ENCODE measurements at places on chromosomes 11 and 22.

DNA sequence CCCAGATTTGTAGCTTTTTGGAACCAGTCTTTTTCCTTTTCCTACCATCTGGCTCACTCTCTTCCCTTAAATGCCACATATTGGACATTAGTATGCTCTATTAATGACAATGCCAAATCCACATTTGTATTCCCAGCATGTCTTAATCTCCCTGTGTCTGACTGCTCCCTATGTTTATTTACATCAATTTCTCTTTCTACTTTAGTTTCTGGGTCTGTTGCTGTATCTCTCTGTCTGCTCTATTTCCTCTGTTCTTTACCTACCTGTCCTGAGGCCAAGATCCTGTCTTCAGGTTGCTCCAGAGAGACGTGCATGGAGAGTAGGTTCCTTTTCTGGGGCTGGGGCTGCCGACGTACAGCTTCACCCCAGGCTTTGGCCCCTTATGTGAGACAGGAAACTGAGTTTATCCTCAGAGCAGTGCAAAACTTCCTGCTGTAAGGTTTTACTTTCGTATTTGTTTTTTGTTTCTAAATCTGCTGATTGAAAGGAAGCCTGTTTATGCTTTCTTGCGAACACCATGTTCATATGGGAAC, 25.6 kb downstream of the OR2AG2 start:
- DNase-seq: peak; percentile 24

DNA sequence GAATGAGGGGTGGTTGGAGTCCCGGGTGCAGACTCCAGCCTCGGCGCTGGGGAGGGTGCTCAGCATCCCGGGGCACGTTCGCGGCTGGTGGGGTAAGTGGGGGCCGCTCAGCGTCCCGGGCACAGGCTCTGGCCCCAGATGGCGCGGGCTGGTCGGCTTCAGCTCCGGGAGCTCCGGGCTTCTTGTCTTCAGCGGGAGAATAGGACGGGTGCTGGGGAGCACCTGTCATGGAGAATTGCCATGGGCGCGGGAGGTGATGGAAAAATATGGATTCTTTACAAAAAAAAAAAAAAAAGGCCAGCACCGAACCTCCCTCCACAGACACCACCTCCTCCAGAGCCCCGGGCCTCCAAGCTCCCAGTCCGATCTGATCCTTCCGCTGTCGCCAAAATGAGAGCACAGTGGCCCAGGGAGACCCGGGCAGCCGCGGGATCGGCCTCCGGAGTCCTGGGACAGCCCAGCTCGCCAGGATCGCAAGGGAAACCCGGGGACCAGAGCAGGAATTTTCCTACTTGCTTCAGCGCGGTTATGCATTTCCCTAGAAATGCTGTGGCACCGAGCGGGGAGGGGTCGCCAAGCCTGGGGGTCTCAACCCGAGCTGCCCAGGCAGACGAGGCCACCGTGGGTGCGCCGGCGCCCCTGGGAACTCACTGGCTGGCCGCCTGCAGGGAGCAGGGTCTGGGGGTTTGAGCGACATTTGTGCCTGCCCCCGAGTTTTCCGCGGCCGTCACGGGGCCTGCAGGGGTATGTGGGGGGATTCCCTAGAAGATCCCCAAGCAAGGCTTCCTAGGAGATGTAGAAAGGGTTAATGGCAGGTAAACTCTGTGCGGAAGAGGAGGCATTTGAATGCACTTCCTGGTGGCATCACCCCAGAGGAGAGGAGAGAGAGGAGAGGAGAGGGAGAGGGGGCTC, 1336.9 kb downstream of the BRD1 start:
- no peak for DNase-seq

DNA sequence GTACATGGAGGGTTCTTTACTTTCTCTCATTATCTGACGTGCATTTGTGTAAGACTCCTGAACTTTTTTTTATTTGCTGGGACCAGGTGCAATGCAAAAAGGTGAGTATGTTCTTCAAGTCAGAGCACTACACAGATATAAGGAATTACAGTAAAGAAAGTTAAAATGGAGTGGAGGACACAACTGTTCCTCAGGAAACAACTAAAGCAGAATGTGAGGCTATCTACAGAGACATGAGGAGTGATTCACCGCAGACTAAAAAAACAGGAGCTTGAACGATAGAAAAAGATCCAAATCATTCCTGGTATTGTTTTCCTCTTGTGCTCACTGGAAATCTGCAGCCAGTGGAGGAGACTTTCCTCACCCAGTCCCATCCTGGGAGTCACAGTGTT, 106.2 kb downstream of the ABTB2 start:
- DNase-seq: no peak

DNA sequence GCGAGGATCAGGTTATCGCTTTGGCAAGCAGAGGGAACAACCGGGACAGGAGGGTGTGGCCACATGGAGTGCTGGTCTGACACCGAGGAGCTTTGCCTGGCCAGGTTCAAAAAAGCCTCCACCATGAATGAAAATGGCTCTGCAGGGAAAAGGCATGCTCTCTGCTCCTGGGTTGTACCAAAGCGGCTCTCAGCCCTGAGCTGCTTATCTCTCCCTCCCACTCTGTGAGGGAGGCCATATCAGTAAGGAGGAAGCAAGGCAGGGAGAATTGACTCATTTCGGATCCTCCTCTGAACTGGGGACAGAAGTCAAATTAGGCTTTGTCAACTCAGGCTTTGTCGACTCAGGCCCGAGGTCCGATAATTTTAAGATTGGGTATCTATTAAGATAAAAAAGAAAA, 82.9 kb upstream of the CRTAM start:
- DNase-seq: no peak

- peak; percentile 22 for DNase-seq
These were observed 28.7 kb downstream of the CHRDL2 start for GRCh38 chr11:74702383-74703007.

- no peak for DNase-seq
These were observed 73.1 kb downstream of the ELP4 start for GRCh38 chr11:31582697-31583096.

DNA sequence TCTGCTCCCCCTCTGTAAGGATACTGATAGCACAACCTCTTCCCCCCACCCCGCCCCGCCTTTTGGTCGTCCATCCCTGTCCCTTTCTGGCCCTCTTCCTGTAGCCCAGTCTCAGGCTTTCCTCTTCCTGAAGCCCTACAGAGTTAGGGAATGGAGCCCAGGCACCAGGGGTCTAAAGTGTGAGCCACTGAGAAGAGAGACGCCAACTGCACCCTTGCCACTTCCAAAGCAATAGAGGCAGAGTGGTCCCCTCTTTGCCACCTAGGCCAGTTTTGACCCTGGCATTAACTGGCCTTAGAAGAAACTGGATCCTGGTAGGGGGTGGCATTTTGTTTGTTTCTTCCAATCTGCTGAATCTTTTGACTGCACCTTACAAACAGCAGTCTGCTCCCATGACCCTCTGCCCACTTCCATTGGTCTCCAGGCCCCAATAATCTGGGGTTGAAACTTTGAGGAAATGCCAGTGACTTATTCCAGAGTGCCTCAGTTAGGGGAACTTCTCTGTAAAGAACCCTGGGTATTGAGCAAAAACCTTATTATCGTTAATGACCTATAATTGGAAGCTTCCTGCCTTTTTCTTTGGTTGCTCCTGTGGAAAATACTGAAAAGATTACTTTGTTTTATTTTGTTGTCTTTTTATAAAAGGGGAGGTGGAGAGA, 9.7 kb upstream of the GRK2 start:
- DNase-seq: no peak

DNA sequence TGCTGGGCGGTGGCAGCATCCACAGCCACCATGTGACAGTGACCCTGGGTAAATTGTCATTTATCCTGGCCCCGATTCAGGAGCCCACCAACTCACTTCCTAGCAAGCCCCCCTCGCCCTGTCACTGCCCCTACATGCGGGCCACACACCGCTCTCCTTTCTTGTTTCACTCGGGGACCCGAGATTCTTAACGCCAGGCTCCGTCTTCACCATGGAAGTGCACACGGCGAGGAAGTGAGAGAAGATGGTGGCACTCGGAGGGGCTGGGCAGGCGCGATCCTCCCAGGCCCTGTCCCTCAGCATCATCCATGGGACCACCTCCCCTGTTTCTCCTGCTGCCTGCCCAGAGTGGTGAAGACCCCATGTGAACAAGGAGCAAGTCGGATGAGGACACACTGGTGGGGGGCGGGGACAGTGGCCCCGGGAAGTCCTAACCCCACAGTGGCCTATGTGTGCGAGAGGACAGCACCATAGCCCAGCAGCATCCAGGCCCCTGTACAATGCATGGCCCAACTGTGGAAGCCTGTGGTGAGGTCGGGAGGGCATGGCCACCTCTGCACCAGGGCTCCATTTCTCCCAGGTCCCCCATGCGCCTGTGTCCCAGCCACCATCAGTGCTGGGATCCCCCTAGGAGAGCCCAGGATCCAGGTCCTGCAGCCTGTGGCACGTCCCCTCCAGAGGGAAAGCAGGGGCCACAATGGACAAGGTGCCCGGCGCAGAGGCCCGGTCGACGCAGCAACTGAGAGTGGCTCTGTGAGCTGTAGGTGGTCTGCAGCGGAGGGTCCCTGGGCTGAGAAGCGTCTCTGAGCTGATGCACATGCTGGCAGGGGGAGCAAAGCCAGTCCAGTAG, 262.8 kb downstream of the BRD1 start:
- no peak for DNase-seq

- DNase-seq: peak; percentile 45
These were observed 624 bp downstream of the CBL start for GRCh38 chr11:119206511-119207414.

GRCh38 chr22:38335077-38335476, 17.8 kb upstream of the CSNK1E start:
- no peak for DNase-seq

- DNase-seq: no peak
These were observed 77.0 kb downstream of the DDIAS start for GRCh38 chr11:82978422-82979099.

DNA sequence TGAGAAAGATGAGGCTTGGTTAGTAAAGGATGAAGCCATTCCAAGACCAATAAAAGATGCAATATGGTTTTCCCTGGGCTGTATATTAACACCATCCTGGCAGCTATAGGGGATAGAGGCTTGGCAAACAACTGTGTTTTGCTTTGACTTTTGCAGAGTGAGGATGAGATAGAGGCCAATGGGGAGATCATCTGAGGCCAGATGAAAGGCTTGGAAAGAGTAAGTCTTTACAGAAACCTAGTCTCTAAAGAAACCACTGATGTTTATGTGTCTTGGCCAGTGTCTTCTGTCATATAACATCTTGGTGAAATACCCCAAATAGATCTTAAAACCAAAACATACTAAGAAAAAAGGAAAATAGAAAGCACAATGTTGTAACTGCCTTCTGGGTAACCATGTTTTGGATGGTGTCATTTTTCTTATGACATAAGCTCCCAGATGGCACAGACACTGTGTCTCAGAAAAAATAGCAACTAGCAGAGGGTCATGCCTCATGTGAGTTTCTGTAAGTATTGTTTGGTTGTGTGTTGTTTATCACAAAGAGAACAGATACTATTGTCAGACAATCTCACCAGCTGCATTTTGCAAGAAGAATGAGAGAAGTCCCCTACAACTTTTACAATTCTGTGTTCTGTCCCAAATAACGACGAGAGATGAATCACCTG, 305.4 kb downstream of the ST3GAL4 start:
- no peak for DNase-seq

Data from NK-92 treated with Interleukin-12 subunit alpha and Interleukin-12 subunit beta, amount 100 ng/mL, for 24 hours (cell line).